ENCODE measurements at places on chromosomes 16 and 17.

DNA sequence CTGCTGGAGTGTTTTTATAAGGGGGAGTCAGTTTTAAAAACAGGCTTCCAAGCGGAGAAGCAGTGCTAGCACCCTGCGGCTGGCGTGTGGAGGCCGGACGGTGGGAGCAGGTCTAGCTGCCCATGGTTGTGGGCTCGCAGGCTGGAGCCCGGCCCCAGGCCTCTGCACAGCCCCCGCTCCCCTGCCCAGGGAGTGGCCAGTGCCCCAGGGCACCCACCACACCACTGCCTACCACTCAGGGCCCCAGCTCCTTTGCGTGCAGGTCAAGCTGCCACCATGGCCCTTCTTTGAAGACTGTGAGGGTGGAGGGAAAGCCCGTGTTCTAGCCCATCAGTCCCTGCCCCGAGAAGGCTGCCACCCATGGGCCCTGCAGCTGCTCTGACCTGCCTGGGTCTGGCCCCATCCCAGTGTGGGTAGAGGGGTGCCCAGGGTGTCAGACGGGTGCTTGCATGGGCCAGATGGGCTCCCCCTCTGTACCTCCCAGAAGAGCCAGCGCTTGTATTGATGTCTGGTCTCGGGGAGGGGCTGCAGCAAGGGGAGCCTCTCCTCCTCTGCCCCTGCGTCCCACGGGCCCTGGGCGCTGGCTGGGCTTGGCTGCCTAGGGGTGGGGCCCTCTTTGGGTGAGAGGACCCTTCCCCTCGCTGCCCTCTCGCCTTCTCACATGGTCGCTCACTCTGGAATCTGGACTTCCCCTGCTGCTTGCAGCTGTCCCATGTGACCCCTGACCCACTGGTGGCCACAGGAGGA, 1.5 kb upstream of the NUDT16L1 start:
- DNase-seq, result no peak

DNA sequence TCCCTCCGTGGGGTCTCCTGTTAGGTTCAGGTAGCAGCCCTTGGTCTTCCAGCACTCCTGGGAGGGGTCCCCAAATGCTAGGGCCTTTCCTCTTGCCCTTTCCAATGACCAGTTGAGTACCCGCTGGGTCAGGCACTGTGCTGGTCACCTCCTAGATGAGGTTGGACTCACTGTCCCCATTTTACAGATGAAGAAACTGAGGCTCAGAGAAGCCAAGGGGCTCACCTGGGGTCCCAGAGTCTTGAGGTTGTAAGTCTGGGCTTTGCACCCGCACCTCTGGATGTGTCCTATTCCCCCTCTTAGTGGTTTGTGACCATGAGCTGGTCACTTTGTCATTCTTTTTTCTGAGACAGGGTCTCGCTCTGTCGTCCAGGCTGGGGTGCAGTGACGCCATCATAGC, 1.4 kb upstream of the CASKIN1 start:
- no peak for DNase-seq

- no peak for DNase-seq
These were observed 53.8 kb downstream of the IRX6 start for GRCh38 chr16:55377840-55378239.

- DNase-seq, result no peak
These were observed 19.3 kb downstream of the CASKIN1 start for GRCh38 chr16:2177101-2177500.

Data from esophagus muscularis mucosa (tissue), 4 donors.